CD8-positive, alpha-beta memory T cell (primary cell): ENCODE measurements at places on chromosomes 4 and X. TPM values are rescaled to one million over a fixed set of nuclear protein-coding genes. Genes with fewer than 3 reads are reported as not detected.

Gene STAG2
- 116 TPM for total RNA-seq

- H3K27ac ChIP-seq, result no peak overlapping the region
- no peak overlapping the region for H3K4me3 ChIP-seq
- H3K4me1 ChIP-seq, result no peaks in the 10 kb centered on the region
- no peak for DNase-seq
- H3K36me3 ChIP-seq, result no peaks in the 10 kb centered on the region
Measured at GRCh38 chr4:123378794-123379193, 17.8 kb upstream of the SPRY1 start.

DNA sequence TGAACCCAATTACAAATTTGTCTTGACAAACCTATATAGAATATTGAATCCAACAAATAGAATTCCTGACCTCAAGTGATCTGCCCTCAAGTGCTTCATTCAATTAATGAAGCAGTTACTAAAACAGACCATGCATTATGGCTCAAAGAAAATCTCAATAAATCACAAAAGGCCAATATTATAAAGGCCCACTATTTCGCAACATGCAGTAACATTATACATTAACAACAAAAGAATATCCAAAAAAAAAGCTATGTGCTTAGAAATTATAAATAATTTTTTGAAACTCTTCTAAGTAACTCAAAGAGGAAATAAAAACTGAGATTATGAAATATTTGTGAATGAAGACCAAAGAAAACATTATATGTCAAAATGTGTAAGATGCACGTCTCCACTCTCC, 177.7 kb downstream of the ZNF674 start:
- H3K27ac ChIP-seq, result no peak overlapping the region
- H3K27me3 ChIP-seq, result no peaks in the 10 kb centered on the region
- no peak overlapping the region for H3K4me3 ChIP-seq
- H3K36me3 ChIP-seq, result no peaks in the 10 kb centered on the region
- no peaks in the 10 kb centered on the region for H3K4me1 ChIP-seq
- no peak for DNase-seq

DNA sequence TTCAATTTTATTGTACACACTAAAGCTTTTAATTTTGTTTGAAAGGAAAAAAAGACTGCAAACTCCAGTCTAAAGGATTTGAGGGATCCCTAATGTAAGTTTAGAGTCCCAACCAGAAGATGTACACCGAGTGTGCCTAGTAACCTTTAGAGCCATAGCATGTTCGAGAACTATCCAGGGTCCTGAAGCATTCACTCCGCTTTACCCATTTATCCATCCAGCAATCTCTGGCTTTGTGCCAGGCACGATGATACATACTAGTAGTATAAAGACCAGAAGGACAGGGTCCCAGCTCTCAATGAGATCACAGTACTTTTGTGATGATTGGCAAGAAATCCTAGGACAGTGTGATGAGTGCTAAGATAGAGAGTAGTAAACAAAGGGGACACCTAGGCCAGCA, 168.7 kb downstream of the STK32B start:
- no peaks in the 10 kb centered on the region for H3K36me3 ChIP-seq
- no peak overlapping the region for H3K27ac ChIP-seq
- H3K4me1 ChIP-seq, result no peaks in the 10 kb centered on the region
- DNase-seq, result no peak

- no peaks in the 10 kb centered on the region for H3K36me3 ChIP-seq
- DNase-seq, result no peak
- no peaks in the 10 kb centered on the region for H3K4me1 ChIP-seq
- no peak overlapping the region for H3K4me3 ChIP-seq
- no peaks in the 10 kb centered on the region for H3K27me3 ChIP-seq
- H3K27ac ChIP-seq, result no peak overlapping the region
Measured at GRCh38 chr4:72119946-72120345, 88.1 kb downstream of the NPFFR2 start.

Gene ARMCX2
- 4.7 TPM for total RNA-seq

GRCh38 chrX:8273451-8273895, 102.4 kb upstream of the VCX2 start:
- no peak overlapping the region for H3K27ac ChIP-seq
- H3K4me1 ChIP-seq, result no peaks in the 10 kb centered on the region
- H3K4me3 ChIP-seq, result no peak overlapping the region
- H3K27me3 ChIP-seq, result no peaks in the 10 kb centered on the region
